Stimulated activated CD4-positive, alpha-beta T cell treated with anti-CD3 and anti-CD28 coated beads, Interleukin-15, amount 100 ng/mL, for 24 hours (primary cell): ENCODE measurements at places on chromosomes 2 and 18.
A peak's percentile ranks its signal among the peaks of the same experiment; 100 is the strongest.

DNA sequence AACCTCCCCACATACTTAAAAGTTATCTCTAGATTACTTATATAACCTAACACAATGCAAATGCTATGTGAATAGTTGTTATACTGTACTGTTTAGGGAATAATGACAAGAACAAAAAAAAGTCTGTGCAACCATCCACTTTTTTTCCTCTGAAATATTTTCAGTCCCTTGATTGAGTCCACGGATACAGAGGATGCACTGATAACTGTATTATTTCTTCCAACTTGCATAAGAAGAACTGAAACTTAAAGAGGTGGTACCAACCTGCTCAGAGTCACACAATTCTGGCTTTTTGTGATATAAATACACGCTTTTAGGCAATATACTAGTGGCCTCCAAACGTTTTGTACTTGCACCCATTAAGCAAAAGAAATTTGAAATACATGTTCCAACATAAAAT is 1.4 kb downstream of the SMC6 start:
- DNase-seq, result no peak

- DNase-seq, result no peak
Observed at GRCh38 chr2:165779706-165780105, 14.3 kb downstream of the GALNT3 start.

GRCh38 chr2:173656086-173656485 is 301.4 kb downstream of the CDCA7 start:
- no peak for DNase-seq

- peak; percentile 83 for DNase-seq
Observed at GRCh38 chr18:35231052-35231451, 9.8 kb upstream of the ZNF397 start.

GRCh38 chr2:111945444-111946293 is 47.3 kb downstream of the MERTK start:
- DNase-seq, result no peak

GRCh38 chr2:107927034-107927534 is 59.2 kb upstream of the SLC5A7 start:
- DNase-seq, result no peak

GRCh38 chr18:56570978-56571377 is 67.4 kb downstream of the TXNL1 start:
- no peak for DNase-seq

DNA sequence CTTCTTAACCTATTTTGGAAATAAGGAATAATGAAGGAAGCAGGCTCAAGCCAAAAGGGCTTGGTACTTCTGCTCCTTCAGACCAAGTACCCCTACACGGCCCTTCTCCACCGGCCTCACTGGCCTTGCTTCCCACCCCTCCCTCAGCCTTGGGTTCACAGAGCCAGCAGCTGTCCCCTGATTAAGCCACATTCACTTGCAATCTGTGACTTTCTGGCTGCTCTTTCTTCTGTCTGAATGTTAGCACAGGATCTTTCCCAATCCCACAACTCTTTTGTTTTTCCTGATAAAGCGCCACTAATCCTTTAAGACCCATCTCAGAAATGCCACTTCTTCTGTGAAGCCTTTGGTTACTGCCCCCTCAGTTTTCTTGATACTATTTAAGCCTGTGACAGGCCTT is 52.4 kb downstream of the REEP1 start:
- DNase-seq, result no peak

GRCh38 chr2:221529177-221529942 is 42.7 kb downstream of the EPHA4 start:
- DNase-seq, result no peak

- no peak for DNase-seq
Observed at GRCh38 chr2:47265158-47265557, 110.0 kb upstream of the STPG4 start.

- DNase-seq, result no peak
Observed at GRCh38 chr2:67839668-67840067, 223.1 kb downstream of the C1D start.

DNA sequence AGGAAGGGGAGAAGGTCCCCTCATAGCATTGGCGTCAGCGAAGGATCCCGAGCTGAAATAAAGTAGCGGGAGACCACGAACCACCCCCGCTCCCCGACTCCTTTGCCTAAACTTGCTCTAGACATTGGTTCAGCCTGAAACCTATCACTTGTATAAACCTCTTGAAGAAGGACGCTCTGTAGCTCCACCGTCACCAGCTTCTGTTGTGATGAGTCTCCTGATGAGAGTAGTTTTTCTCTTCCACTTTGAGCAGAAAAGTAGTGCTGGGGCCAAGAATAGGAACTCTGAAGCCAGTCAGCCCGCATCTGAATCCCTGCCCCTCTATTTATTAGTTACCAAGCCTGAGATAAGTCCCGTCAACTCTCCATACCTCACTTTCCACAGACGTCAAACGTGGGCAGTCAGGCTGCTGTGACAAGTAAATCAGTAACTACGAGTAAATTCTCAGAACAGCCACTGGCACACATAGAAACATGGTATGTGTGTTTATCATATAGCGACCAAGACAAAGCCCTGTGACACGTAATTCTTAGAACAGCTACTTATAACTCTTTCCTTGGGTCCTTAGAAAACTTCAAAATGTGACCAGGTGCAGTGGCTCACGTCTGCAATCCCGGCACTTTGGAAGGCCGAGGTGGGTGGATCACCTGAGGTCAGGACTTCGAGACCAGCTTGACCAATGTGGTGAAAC is 61.7 kb downstream of the CD226 start:
- DNase-seq, result peak; percentile 65

GRCh38 chr2:240066489-240066888 is 13.2 kb upstream of the OR6B3 start:
- no peak for DNase-seq

DNA sequence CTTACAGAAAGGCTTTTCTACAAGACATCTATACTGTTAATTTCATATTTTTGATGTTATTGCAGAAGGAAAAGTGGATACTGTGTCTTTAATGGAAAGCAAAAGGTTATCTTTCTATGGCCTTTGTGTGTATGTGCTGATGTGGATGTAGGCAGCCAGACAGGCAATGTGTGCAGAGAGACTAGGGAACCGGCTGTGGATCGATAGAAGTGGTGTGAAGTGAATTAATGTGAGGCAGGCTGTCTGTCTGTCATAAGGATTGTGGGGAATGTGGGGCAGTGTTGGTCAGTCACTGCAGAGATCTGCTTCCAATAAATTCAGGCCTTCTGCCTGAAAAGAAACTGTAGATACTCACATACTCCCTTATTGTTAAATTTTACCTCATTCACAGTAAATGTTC is 156.7 kb downstream of the WDR7 start:
- DNase-seq, result no peak

DNA sequence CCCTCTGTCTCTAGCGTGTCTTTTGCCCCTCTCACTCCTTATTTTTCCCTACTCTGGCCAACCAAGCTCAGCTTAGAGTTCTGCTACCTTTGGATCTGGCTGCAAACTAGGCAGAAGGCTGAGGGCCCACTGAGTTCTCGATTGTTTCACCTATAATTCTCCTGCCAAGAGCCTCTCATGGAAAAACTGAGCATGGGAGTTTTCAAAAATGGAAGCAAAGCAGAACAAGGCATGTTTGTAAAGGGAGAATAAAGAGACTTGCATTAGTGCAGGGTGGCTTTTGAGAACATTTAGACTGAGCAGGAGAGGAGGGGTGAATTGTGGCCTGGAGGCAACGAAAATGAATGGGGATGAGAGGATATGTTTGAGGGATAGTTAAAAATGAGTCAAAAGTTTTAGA is 45.9 kb downstream of the FSHR start:
- no peak for DNase-seq

GRCh38 chr2:128597121-128597762 is 278.6 kb upstream of the HS6ST1 start:
- DNase-seq, result no peak

DNA sequence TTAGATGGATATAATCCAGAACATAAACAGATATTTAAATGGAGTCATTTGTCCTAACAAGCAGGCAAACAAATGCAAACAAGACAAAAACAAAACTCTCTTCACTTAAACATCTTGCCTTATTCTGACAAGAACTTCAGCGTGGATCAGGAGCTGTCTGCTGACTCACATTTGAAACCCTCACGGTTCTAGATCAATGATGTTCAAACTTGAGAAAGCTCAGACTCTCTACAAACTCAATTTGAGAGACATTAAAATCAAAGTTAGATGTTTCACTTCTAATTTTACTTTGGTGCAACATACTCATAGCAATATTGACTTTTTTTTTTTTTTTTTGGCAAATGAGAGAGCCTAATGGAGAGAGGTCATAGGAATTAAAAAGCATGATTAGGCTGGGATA is 362.8 kb upstream of the SLC14A2 start:
- DNase-seq, result no peak

DNA sequence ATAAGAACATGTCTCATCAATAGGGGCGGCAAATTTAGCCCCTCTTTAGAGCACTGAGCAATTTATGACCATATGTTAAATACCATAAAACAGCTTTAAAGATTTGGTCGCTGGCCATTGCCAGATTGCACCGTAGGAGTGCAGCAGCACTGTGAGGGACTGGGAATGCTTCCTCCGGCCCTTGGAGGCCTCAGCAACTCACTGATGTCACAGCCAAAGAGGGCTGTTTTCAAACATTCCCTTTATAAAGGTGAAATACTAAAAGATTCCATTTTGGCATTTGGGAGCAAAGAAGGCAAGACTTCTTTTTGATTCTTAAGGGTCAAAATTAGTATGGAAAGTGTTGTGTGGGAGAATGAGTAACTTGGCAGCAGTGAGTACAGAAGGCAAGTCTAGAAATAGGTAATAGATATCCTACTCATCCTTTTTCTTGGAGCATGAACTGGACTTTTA is 63.7 kb downstream of the BABAM2 start:
- DNase-seq, result no peak

DNA sequence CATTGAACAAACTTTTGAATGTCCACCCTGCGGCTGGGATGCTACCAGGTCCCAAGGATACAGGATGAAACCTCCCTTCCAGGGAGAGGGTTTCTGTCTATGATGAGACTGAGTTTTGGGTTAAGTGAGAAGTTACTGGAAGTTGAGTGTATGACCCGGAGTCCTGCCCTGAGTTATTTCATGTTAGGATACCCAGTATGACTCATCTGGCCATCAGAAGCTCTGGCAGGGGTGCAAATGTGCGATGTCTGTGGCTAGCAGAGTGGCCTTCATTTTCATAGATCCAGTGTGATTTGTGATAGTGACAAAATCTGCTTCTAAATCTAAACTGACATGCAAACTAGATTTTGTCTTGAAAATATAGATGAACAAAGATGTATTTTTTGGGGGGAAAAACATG is 55.3 kb downstream of the KCTD1 start:
- no peak for DNase-seq

- DNase-seq, result no peak
Observed at GRCh38 chr2:8720741-8721140, 38.9 kb downstream of the ID2 start.

DNA sequence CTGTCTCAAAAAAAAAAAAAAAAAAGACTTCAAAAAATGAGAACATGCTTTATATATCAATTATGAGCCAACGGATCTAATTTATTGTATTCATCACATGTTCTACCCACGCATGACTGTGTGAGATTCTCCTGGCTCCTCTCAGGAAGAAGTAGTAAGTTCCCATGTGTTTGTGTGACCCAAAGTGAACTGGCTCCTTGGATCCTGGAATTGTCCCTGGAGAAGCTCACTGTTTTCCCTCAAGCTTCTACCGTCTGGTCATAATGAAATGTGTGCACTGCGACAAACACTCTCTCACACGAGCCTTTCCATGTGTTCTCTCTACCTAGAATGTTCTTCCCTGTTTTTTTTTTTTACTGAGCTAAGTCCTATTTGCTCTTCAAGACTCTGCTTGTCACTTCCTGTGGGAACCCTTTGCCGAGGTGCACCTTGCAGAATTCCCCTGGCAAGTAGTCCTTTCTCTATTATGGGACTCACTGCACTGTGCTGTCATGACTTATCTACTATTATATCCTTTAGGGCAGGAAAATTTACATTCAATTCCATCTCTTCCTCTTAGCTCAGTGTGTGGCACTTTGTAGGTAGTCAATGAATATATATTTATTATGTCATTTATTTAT is 83.2 kb upstream of the THOC1 start:
- DNase-seq, result no peak

GRCh38 chr2:9110346-9110884 is 96.2 kb upstream of the ASAP2 start:
- DNase-seq, result no peak

GRCh38 chr2:191693166-191693565 is 15.2 kb downstream of the NABP1 start:
- no peak for DNase-seq

DNA sequence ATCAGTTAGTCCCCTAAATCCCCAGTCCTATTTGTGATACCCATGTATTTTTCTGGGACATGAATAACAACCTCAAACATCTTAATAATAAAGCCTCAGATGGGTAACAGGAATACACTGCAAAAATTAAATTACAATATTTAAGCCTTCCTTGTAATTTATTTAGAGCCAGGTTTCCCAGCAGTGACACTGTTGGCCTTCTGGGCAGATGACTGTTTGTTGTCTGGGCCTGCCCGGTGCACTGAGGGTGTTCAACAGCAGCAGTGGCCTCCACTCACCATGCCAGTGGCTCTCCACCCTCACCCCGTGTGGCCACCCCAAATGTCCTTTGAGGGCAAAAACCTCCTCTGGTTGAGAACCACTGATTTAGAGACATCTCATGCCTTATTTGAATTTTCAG is 270.2 kb upstream of the SIX3 start:
- no peak for DNase-seq

- peak; percentile 70 for DNase-seq
Observed at GRCh38 chr2:29314816-29315571, 199.8 kb downstream of the CLIP4 start.

- DNase-seq, result no peak
Observed at GRCh38 chr2:133673305-133673905, 105.1 kb upstream of the NCKAP5 start.

GRCh38 chr2:223762853-223763252 is 74.5 kb downstream of the AP1S3 start:
- DNase-seq, result no peak

- DNase-seq, result no peak
Observed at GRCh38 chr2:172284209-172284608, 143.2 kb upstream of the ITGA6 start.

- DNase-seq, result no peak
Observed at GRCh38 chr2:236684504-236685256, 115.1 kb downstream of the ACKR3 start.

DNA sequence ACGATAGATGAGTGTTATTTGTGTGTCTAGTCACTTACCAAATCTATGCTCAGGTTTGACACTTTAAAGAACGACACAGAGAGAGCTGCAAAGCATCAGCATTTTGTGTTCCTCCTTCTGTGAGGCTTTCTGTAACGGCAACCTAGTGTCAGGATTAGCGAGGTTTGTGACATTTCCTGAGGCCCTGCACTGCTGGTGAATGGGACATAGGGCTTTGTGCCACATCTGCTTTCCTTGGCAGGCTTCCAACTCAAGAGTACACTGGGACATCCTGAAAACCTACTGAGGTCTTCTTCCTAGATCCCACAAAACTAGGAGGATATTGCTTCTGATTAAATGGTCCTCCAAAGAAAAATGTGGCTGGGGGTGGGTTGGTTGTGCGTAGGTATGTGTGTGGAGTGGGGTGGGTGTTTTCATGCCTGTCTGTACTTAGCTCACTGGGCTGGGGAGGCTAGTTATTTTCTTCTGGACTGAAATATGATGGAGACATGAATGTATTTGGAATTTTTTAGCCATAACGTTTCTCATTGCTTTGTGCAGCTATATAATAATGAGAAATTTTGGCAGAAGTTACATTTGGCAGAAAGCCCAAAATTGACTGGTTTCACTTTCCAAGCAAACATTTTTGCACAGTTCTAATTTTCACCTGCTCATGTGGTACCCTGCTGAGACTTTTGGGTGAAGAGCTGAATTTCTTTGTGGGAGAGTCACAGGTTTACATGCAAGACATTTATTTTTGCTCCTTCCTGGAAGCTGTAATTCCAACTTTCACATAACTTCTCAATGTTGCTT is 308.4 kb downstream of the XIRP2 start:
- no peak for DNase-seq

GRCh38 chr2:69033461-69034095 is 20.6 kb downstream of the ANTXR1 start:
- DNase-seq, result no peak
